ENCODE measurements at places on chromosomes 6 and 20. TPM values are rescaled to one million over a fixed set of nuclear protein-coding genes. Genes with fewer than 3 reads are reported as not detected.

TRIM31 gene
- polyA plus RNA-seq = not detected

SCUBE3 gene
- polyA plus RNA-seq = 81.8 TPM

GPR6 gene
- polyA plus RNA-seq = not detected

MEP1A gene
- polyA plus RNA-seq = not detected

DNA sequence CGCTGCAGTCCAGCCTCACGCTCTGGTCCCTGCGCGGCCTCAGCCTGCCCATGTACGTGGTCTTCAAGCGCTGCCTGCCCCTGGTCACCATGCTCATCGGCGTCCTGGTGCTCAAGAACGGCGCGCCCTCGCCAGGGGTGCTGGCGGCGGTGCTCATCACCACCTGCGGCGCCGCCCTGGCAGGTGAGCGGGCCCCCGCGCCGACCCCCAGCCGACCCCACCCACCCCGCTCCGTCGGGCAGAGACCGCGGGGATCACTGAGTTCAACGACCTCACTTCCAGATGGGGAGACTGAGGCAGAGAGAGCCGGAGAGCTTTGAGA, 545 bp downstream of the SLC35D3 start:
- no peak overlapping the region for H3K27ac ChIP-seq
- no peaks in the 10 kb centered on the region for H3K4me1 ChIP-seq
- H3K4me3 ChIP-seq = peak overlapping the region; percentile 50
